ENCODE measurements at places on chromosomes 4 and X.

DNA sequence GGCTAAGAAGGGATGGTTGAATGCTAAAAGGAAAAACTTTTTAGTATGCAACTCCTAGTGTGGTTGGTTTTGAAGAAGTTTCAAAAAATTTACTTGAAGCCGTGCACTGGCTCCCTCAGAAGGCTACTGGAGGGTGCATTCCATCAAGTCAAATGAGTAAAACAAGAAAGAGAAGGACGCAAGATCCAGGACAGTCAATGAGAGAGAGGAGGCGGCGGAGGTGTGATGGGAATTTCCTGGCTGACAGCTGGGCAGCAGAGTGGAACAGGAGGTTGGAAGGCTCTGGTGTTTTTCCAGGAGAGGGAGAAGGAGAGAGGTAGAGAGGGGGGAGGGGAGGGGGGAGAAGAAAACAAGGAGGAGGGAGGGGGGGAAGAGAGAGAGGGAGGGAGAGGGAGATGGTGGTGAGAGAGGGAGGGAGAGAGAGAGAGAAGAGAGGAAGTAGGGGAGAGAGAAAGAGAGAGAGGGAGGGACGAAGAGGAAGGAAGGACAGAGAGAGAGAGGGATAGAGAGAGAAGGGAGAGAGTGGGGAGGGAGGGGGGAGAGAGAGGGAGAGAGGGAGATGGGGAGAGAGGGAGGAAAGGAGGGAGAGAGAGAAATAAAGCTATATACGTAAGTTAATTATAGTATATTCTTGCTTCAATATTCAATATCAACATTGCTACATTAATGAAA, 126.4 kb downstream of the SH3KBP1 start:
- DNase-seq = no peak

DNA sequence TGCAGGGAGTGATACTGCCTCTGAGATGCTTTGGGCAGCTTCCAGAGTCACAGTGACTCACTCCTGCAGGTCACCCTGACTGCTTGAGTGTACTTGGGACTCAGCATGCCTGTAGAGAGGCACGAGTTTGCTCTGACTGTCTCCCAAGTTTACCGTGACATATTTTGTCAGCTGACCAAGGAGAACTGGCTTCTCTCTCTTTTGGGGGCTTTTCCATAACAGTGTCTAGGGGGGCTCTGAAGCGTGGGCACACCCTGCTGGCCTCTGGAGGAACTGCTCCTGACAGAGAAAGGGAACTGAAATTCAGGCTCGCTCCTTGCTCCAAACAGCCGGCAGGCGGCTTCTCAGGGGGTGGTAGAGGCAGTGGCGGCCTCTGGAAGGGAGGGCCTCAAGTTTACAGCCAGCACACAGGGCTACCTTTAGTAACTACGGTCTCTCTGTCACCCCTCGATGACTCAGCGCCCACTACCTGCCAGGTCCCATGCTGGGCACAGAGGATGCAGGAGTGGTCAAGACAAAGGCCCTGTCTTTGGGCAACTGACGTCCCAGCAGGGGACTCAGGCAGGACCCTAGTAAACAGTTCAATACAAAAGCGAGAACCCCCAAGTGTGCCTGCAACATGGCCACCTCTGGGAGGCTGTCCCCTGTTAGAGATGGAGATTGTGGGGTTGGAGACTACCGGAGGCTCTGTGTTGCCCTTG, 17.8 kb downstream of the ZNF185 start:
- peak; percentile 36 for DNase-seq

DNA sequence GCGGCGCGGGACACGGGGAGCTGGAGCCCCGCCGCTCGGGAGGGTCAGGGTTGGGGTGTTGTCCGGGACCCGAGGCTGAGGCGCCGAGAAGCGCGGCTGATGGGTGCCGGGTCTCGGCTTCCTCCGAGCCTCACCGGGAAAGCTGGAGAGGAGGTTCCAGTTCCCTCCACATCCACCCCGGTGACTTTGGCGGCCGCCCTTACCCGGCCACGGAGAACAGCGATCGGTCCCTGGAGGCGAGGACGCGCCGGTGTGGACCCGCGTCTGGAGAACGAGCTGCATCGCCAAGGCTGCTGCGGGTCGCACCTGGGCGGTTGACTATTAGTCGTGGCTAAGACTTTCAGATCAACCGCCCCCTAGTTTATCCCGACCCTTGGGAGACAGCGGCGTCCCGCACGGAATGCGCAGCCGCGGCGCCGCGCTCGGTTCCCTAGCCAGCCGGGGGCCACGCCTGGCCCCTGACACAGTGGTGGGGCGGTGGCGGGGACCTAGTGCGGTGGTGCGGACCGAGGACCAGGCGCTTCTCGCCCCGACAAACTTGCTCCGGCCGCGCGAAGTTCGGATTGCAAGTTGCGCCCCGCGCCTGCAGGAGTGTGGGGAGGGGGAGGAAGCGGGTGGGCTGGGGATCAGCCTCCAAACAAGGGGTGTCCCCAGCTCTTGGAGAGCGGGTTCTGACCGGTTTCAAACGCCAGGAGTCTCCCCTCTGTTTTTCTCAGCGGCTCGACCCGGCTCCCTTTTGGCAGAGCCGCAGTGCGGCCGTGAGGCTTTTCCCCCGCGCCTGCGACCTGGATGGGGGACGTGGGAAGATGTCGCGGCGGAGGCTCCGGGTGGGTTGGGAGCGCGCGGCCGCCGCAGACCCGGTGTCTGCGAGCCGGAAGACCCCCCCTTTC, 568 bp downstream of the FHDC1 start:
- peak; percentile 44 for DNase-seq

- peak; percentile 61 for DNase-seq
These were observed 672 bp downstream of the LONRF3 start for GRCh38 chrX:118974908-118975671.

DNA sequence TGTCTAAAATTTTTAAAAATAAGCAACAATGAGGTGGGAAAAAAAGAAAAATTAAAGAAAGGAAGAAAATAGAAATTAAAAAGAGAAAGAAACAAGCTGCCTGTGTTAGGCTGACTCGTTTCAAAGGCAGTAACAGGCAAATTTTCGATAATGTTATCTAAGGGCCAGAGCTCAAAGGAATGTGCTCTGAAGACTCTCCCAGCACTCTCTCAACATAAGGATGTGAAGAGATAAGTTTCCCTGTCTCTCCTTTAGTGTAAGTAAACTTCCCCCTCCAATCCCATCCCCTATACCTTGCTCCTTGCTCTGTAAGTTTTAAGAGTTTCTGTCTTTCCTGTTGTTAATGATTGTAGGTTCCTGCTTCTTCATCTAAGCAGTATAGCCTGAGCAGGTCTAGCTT, 172.8 kb downstream of the TEX13C start:
- DNase-seq = no peak

DNA sequence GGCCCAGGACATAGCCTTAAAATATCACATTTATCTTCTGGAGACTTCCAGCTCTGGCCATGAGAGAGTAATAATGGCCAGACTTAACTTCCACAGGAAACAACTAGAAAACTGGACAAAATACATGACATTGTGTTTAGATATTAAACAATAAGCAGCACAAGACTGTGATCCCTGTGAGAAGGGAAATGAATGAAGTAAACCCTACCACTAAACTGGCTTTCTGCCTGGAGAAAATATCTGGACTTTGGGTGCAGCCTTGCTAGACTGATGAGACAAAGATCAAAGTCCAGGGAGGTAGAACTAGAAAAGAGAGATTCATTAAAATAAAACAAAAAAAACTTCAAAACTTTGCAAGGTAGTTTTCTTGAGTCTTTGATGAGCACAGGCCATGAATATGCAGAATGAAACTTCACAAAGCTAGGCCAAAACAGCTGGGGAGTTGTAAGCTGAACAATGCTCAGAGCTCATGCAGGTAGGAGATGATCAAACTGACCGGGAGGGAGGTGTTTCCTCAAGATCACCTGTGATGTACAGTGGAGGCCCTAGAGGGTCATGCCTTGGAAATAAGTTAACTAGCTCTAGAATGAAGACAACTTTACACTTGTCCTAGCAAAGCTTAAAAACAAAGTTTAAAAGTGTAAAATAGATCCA, 147.0 kb upstream of the SH3RF1 start:
- no peak for DNase-seq

- no peak for DNase-seq
These were observed 2.9 kb downstream of the CFI start for GRCh38 chr4:109798866-109799265.

DNA sequence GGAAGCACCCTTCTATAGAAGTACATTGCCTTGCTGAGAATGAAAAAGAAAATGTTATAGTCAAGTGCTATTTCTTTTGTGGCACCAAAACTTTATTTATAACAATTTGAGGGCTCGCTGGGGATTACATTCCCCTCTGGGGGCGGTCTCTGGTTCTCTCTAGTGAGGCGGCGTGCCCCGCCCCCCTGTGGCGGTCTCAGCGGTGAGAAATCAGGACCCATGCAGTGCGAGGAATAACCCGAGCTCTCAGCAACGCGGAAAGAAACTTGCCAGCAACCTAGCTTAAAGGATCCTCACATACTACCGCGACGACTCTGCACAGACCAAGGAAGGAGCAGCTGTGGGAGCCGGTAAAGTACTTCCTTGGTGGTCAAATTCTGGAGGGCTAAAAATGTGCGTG, 83.4 kb upstream of the SHISA3 start:
- no peak for DNase-seq

DNA sequence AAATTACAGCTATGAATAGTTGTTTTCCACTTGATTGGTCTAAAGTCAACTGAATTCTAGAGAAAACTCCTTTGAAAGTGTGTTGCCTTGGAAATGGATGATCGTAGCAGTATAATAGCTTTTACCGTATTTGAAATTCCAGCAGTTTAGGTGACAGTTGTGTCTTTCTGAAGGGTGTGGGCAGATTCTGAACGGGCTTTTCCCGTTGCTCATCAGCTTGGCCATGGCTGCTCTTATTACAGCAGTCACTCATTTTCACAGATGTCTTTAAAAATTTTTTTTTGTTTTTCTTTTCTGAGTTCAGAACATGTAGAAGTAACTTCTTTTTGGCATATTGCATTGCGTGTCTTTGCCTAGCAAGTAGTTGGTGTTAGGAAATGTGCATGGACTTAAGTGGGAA, 69.6 kb upstream of the SLC4A4 start:
- no peak for DNase-seq

DNA sequence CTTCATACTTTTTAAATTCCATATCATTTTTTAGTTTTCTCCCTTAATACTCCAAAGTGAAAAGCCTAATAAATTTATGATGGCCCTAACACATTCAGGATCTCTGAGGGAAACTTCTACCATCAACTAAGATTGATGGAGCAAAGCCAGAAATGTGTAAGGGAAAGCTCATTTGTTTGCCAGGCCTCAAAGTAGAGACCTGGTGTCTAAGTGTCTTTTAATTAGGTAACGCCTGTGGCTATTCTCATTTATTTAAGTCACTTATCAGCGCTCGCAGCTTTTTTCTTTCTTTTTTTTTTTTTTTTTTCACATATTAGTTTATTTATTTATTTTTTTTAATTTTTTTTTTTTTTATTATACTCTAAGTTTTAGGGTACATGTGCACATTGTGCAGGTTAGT, 242.4 kb downstream of the TMA16 start:
- DNase-seq = no peak

DNA sequence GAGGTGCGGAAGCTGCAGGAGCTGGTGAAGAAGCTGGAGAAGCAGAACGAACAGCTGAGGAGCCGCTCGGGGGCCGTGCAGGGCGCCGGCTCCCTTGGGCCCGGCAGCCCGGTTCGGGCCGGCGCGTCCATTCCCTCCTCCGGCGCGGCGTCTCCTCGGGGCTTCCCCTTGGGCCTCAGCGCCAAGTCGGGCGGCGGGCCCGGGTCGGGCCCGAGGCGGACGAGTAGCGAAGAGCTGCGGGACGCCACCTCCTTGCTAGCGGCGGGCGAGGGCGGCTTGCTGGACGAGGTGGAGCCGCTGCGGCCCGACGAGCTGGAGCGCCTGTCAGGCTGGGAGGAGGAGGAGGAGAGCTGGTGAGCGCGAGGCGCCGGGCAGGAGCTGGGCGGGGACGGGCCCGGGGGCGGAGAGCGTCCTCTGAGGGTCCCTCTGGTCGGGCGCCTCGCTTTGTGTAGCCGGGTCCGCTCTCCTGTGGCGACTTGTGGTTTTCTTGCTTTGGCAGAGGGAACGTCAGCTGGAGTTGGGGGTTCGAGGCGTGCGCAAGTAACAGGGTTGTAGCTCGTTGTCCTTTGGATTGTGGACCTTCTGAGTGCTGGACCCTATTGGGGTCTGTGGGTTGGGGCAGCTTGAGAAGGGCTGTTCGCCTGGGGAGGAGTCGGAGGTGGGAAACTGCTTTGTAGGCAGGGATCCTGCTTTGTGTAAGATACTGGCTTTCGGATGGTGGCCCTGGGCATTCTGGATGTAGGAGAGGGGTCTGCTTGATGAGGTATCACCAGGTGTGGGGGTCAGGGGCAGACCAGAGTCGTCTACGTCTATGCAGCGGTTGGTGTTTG, 662 bp downstream of the SLAIN2 start:
- DNase-seq = peak; percentile 79

DNA sequence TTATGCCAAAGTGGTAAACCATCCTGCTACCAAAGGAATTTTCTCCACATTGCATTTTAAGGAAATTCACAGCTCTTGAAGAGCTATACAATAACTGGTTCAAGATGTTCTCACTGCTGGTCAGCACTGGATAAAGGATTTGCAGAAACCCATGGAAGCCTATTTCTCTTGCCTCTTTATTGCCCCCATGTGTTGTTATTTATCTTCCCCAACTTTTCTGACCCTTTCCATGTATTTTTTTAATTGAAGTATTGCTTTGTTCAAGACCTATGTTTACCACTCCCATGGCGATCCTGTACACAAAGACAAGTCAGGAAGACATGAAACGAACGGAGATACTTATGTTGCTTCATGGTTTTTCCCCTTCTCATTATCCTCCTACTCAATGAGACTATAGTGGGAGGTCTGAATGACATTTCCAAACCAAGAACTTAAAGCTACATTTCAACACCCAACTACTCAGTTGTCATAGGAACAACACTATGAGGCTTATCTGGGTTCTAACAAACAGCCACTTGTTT, 566.4 kb upstream of the DIPK2B start:
- DNase-seq = no peak

- DNase-seq = no peak
These were observed 47.0 kb downstream of the SNX25 start for GRCh38 chr4:185256446-185256845.

GRCh38 chr4:145626623-145626982, 7.4 kb downstream of the MMAA start:
- DNase-seq = no peak

- DNase-seq = no peak
These were observed 71.2 kb downstream of the LNX1 start for GRCh38 chr4:53520116-53520515.
